ENCODE measurements at places on chromosomes 6 and 20.
A peak's percentile ranks its signal among the peaks of the same experiment; 100 is the strongest.

DNA sequence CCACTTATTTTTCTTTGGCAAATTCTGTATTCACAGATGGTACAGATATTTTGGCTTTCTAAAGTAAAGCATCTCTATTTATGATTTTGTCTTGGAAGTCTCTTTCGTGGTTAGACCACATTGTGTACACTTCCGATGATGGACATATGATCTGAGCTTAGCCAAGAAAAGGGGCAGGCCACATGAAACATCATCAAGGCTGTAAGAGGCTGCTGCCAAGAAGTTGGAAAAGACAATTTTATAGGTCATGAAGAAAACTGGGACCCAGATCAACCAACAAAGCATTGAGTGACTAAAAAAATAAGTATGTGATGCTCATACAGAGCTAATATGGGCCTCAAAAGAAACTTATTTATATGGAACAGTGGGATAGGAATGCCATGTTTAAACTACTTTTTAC lies 266.4 kb downstream of the HAO1 start:
- no peak for DNase-seq

GRCh38 chr20:14775778-14776177 lies 438.4 kb upstream of the FLRT3 start:
- no peak for DNase-seq

GRCh38 chr6:45696738-45697137 lies 318.9 kb downstream of the CLIC5 start:
- DNase-seq: no peak

DNA sequence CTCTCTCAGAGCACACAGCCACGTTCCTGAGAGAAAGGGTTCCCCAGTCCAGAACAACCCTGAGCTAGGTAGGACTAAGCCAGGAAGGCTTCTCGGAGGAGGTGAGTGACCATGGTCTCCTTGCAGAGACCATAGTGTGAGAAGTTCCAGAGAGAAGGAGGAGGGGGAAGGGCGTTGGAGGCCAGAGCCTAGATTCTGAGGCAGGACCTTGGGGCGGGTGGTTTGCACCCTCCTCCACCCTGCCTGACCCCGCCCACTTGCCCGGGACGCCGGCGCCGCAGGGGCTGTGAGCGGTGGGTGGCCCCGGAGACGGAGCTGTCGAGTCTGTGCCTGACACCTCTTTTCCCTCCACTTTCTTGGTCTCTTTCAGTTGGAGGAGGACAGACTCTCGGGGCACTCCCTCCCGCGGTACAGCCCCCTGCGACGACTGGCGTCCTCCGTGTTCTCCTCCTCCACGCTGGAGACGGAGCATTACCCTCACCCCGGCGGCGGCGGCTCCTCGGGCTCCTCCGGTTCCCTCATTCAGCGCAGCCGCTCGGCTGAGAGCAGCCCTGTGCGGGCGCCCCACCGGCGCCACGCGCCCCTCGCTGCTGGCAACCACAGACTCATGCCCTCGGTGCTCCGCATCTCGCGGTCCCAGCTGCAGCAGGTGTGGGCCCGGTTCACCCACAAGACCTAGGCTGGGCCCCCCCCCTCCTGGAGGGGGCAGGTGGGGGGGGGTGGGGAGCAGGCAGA lies 26.2 kb downstream of the TTBK1 start:
- DNase-seq: peak; percentile 39

GRCh38 chr20:35743693-35744491 lies 1.8 kb upstream of the RBM39 start:
- no peak for DNase-seq

GRCh38 chr20:5003626-5004025 lies 2.3 kb upstream of the SLC23A2 start:
- DNase-seq: no peak

DNA sequence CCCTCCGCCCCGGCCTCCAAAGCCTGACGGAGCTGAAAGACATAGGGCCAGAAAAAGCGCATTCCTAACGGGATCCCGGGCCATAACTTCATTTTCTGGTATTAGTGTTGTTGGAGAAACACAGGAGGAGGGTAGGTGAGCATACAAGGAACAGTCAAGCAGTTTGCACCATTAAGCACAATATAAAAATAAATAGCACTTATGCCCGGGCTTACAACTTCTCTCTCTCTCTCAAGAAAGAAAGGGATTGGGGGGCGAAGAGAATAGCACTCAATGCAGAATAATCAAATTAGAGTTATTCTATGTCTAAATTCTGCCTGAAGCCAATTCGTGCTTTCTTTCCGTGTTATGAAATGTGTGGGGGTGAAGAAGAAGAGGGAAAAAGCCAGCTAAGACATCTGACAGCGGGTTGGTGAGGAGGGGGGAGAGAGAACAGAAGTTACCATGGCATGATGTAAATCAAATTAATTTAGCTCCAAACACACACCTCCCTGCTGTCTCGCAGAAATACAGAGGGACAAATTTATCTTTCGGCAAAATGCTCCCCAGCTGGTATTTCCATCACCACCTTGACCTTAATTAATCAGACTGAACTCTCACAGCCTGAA lies 508 bp upstream of the METTL24 start:
- DNase-seq: no peak

DNA sequence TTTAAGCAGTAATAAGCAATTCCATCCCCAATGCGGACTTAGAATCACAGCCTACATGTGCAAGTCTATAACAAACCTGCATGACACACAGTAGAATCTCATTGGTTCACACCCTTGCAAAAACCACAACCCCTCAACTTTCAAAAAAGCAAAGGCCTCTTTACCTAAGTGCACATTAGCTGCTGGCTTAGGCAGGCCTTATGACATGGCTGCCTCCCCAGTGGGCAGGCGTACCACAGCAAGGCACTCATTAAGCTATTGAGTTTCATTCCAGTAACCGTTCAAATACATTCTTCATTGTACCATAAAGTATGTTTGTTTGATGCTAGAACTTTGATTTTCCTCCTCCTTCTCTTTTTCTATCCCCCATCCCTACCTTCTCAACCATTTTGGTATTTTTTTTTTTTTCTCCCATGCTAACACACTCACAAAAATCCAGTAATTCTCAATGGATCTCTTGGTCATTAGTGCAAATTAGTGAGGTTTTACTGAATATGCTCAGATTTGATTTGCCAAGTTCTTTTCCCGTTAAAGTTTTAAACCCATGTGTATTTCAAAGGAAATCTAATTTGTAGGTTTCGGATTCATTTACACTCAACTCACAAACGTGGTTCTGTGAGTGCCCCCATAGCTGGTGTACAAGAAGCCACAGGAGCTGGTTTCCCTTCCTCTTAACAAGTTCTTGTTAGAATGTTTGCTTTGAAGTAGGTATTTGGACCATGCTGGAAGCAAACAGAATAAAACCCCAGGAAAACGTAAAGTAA lies 460.4 kb upstream of the RUNX2 start:
- no peak for DNase-seq

DNA sequence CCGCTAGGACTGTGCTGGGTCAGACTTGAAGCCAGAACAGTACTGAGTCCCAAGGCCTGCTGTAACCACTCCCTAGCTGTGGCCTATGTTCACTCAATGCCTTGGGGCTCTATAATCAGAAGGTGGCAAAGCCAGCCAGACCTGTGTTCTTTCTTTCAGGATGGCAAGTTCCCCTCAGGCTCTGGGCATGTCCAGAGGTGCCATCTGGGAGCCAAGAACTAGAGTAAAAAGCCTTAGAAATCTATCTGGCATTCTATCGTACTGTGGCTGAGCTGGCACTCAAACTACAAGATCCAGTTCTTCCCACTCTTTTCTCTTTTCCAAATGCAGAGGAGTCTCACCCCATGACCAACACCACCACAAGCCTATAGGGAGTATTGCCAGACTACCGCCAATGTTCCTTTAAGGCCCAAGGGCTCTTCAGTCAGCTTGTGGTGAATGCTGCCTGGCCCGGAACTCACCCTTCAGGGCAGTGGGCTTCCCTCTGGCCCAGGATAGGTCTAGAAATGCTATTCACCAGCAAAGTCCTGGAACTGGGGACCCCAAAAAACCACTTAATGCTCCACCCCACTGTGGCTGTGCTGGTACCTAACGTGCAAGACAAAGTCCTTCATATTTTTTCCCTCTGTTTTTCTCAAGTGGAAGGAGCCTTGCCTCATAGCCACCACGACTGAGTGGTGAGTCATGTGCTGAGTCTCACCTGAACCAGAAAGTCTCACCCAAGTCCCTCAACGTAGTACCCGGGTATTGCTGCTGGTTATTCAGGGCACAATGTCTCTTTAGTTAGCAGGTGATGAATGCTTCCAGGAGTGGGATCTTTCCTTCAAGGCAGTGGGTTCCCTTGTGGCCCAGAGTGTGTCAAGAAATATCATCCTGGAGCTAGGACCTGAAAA lies 8.6 kb upstream of the SIRPB2 start:
- DNase-seq: no peak

DNA sequence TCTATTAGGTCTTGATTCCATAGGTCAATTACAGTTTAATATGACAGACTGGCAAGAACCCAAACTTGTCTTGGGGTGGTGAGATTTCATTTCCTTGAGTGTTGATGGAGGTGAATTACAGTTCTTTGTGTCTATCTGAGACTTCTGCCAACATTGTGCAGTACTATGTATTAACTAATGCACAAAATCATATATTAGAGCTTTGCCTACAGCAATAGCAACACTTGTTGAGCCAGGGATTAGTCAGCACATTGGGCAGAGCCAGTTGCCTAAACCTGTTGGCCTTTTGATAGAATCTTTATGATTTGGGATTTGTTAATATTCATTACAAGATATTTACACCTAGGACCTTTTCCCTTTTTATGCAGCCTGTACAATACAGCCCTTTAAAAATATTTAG lies 135.3 kb upstream of the CENPW start:
- no peak for DNase-seq

DNA sequence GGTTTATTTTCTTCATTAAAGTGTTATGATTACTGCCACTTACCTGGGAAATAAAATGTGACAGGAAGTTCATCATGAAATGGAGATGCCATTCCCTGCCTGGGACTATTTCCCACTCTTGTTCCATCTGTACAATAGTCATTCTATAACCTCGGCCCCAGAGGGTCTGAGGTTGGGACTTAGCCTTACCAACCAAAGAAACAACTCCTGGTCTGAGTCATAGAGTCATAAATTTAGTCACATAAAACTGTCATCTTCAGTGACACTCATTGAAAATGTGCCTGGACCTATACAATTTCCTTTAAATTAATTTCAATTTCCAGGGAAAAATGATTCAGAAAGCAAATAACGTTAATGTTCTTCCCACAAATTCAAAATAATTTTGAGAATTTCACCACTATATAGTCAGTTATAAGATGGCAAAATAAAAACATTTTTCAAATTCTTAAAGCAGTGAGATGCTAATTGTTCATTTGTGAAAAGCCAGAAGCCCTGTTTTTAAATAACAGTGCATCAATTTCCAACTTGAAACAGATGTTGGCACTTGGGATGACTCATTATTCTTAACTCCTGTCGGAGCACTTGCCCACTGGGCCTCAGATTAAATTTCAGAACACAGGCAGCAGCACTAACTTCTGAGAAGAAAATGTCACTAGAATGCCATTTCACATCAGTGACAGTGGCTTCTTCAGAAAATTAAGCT lies 201.2 kb upstream of the SMLR1 start:
- no peak for DNase-seq

DNA sequence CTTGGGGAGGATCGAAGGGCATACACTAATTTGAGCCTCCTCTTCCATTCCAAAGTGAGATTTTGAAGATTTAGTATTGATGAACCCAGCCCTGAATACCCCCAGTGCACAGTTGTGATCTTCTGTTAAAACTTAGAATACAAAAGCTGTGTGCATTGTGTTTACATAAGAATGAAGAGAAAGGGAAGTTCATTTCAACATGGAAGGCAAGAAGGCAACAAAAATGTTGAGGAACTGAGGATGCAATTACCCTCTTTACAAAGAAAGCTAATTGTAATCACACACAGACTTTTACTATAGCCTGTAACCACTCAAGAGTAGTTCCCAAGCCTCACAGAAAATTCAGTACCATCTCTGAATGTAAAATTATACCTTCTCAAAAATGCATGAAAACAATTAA lies 49.3 kb downstream of the GFOD1 start:
- no peak for DNase-seq

DNA sequence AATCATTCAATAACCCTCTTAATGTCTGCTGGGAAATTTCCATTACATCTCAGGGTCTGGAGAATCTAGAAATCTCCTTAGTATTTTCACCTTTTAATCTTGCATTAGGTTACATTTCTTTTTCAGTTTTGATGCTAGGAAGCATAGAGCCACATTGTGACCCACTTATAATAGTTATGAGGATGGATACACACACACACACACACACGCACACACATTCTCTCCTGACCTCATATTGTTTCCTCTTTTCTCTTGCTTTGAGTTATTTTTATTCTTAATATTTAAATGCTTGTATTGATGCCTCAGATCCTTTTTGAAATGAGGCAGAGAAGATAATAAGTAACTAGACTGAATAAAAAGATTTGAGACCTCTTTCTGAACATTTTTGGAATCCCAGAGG lies 128.4 kb downstream of the KLHL32 start:
- DNase-seq: no peak

- DNase-seq: no peak
Measured at GRCh38 chr20:46062151-46062550, 27.6 kb downstream of the NCOA5 start.

DNA sequence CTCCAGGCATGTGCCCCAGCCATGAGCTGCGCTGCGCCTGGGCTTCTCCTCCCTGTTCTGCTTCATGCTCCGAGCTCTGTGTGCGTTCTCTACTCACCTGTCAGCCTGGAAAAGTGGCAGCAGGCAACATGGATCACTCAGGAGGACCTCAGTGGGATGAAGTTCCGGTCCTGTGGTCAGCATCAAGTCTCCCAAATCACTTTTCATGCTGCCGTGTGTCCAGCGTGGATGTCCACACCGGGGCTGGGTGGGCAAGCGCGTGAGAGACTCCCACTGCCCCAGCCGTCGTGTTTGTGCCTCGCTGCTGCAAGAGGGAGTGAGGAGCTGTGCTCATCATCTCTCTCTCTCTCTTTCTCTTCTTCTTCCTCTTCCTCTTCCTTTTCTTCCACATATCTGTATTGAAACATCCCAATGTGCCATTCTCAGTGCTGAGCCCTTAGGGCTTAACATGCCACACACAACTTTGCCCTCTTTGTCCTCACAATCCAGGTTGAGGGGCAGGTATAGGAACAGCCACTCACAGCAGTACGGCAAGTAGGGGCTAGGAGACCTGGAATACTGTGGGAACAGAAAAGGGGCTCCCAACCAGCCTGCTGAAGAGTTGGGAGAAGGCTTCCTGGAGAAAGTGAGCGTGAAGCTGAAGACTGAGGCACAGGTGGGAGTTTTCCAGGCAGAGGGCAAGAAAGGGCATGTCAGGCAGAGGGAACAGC lies 3.8 kb upstream of the PDYN start:
- DNase-seq: no peak

- no peak for DNase-seq
Measured at GRCh38 chr6:63578757-63579156, 6.5 kb downstream of the LOC128125822 start.

- no peak for DNase-seq
Measured at GRCh38 chr6:108565893-108566292, 5.2 kb downstream of the FOXO3 start.

GRCh38 chr6:137729866-137730629 lies 137.0 kb upstream of the TNFAIP3 start:
- no peak for DNase-seq

DNA sequence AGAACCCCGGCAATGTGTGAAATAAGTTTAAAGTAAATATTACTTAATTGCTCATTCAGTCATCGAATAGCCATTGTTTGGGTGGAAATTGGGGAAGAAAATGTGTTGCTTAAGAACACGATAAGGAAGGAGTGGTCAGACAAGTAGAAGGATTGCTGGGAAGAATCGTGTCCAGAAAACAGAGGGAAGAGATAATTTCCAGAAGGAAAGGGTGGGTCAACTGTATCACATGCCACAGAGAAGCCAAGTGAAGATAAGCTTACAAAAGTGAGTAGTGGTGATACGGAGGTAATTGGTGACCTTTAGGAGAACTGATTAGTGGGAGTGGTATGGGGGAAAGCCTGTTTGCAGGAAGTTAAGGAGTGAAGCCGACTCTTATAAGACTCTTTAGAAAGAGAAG lies 306.2 kb downstream of the SOX4 start:
- DNase-seq: no peak
